Mesenchymal stem cell (in vitro differentiated cells and primary cell): ENCODE measurements at places on chromosomes 12 and 14.

DNA sequence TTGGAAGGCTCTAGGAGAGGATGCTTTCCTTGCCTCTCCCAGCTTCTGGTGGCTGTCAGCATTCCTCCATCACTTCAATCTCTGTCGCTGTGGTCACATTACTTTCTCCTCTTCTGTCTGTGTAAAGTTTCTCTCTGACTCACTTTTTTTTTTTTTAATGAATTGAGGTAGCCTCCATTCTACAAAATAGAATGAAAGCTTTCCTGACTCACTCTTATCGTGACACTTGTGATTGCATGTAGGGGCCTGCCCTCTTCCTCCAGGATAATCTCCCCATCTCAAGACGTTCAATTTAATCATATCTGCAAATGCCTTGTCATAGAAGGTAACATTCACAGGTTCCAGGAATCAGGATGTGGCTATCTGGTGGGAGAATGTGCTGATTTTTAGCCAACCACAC is 153.5 kb upstream of the HMGA2 start:
- peak; percentile 38 for DNase-seq

GRCh38 chr12:94261786-94262185 is 113.4 kb downstream of the PLXNC1 start:
- DNase-seq, result no peak

DNA sequence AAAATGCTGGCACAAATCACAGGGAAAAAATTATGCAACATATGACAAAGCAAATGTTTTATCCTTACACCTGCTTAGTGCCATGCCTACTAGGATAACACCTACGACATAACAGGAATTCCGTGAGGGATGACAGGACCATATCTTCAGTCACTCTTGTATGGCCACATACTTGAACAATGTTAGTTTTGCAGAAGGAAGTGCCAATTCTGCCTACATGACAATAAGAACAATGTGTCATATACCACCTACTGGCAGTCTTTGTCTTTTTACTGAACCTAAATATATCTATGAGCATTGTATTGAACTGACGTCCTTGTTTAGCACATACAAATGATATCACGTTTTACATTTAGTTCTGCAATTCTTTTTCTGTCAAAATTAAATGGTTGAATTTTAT is 234.0 kb downstream of the ADAMTS20 start:
- DNase-seq, result no peak

DNA sequence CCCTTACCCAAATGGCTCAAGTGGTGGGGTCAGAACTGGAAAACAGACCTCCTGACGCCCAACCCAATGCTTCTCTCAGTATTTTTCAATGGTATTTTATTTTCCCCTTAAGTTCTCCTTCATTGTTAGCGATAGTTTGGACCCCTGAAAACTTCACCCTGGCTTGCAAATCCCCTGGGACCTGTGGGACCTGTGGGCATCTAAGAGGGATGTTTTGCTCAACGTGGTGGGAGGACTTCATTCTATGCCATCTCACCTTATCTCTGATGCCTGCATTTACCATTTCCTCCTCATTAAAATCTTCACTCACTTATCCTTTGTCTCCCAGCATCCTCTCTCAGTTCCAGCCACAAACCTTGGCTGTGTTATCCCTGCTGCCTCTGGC is 59.4 kb upstream of the GZMB start:
- no peak for DNase-seq

- DNase-seq, result no peak
Observed at GRCh38 chr14:75406856-75407255, 21.0 kb upstream of the JDP2 start.

GRCh38 chr12:685388-685787 is 22.1 kb upstream of the NINJ2 start:
- peak; percentile 12 for DNase-seq

GRCh38 chr12:103139876-103140275 is 182.4 kb downstream of the ASCL1 start:
- no peak for DNase-seq

DNA sequence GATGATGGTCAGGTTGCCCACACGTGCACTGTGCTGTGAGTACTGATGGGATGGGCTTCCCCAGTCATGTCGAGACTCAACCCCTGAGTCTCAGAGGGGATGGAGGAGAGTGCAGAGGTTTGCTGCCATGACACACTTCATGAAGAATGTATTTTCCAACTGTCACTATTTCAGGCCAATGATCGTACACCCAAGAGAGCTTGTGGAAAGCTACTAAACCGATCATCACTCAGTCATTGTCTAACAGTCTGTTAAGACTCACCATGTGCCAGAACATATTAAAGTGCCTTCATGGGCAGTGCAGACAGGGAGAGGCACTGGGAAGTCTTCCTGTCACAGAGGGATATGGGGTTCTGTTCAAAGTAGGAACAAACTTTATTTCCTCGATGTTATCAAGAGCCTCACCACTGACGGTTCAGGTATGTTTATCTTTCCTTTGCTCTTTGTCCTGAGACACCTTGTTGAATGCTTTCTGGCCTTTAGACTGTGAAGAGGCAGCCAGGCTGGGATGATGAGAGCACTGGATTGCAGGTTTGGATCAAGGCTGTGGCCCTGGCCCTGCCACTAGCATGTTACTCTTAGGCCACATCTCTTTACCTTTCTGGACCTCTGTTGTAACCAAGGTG is 41.6 kb upstream of the NTF3 start:
- no peak for DNase-seq

DNA sequence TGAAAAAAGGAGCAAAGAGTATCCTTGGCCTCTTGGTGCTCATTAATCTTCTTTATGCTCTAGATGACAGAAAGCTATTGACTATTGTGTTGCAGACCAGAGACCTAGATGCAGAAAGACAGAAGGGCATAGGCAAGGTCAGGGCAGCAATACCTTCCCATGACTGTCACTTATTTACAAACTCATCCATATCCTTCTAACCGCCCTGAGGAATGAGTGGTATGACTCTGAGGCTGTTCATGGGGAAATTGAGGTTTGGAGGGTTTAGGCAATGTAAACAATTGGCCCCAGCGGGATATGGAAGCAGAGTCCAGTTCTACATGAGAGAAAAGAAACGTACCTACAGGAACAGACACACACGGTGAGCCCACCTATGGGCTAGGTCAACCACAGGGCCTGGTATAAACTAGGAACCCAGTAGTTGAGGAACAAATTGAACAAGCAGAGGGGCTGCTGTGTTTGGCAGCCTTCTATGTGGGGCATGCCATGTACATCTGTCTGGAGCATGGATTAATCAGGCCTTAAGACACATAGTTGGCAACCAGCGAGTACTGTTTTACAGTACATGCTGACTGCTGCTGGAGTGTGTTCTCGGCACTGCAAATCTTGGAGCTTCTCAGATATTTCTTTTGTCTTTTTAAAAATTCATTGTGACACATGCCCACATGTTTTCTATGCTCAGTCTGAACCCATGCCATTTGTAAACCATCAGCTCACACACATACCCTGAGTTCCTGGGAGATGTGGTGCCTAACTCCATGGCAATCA is 159.7 kb upstream of the NTF3 start:
- DNase-seq, result peak; percentile 20

DNA sequence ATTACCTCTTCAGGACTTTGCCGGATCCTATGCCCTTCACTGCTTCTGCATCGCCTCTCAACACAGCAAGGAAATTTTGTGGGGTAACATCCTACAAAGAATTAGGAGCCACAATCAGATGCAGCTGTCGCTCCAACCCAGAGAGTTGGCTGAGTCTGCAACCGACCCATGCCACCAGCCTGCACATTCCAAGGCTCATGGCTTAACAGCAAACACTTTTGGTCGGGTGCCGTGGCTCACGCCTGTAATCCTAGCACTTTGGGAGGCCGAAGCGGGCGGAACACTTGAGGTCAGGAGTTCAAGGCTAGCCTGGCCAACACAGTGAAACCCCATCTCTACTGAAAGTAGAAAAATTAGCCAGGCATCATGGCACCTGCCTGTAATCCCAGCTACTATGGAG is 32.3 kb downstream of the LGMN start:
- DNase-seq, result no peak

DNA sequence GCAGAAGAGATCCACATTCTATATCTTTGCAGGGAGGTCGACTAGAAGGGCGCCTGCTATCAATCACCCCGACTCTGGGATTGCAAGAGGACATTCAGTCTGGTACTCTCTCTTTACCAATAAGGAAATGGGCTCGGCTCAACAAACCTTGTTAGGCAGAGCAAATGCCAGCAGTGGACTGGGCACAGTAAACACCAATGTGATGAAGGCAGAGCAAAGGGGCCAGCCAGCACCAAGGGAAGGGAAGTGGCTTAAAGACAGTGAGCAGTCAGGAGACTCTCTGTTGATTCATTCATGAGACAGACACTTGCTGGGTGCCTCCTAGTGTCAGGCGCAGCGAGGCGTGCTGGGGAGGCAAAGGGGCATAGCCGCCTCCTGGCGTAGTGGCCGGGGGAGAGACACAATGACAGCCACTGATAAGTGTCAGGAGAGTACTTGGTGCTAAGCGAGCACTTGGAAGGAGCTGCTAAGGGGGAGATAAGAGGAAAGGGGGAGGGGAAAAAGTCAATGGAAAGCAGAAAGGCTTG is 34.1 kb downstream of the TMCC3 start:
- DNase-seq, result no peak

- no peak for DNase-seq
Observed at GRCh38 chr12:47074757-47075156, 4.7 kb upstream of the PCED1B start.

DNA sequence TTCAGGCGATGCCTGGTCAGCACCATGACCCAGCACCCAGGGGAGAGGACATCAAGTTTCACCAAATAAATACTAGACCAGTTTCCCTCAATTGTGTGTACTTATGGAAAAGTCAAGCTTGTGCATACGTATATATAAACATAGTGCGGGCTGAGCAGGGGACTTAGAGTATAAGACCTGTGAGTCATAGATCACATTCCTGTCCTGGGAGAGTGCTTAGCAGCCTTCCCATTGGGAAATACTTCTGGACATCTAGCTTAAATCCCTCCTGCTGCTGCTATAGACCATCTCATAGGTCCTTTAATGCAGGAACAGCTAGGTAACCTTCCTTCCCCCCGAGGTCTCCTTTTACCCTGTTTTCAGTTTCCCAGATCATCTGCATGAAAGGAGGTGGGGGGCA is 51.9 kb downstream of the PRMT8 start:
- DNase-seq, result peak; percentile 26

DNA sequence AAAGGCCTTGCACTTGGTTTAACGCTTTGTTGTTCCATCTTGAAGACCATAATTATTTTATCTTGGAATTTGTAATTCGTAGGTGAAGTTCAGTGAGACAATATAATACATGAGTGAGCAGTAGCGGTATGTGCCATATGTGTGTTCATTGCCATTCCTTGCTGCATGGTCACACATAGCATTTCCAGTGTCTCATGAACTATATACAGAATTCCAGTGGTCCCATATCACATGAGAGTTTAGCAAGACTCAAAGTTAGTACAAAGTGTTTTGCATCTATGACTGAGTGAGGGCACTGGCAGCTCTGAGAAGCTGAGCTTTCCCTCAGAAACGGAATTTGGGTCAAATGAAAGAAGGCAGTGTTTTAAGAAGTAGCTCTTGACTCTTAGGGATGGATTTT is 359.8 kb downstream of the FOXG1 start:
- no peak for DNase-seq

DNA sequence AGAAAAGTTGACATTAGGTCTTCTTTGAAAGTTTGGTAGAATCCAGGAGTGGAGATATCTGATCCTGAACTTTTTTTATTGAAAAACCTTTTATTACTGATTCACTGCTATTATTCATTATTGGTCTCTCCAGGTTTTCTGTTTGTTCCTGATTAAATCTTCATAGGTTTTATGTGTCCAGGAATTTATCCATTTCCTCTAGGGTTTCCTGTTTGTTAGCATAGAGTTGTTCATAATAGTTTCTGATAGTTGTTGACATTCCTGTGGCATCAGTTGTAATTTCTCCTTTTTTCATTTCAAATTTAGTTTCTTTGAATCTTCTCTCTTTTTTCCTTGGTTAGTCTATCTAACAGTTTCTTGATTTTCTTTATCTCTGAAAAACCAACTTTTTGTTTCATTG is 370.3 kb downstream of the SLC6A15 start:
- DNase-seq, result peak; percentile 2

DNA sequence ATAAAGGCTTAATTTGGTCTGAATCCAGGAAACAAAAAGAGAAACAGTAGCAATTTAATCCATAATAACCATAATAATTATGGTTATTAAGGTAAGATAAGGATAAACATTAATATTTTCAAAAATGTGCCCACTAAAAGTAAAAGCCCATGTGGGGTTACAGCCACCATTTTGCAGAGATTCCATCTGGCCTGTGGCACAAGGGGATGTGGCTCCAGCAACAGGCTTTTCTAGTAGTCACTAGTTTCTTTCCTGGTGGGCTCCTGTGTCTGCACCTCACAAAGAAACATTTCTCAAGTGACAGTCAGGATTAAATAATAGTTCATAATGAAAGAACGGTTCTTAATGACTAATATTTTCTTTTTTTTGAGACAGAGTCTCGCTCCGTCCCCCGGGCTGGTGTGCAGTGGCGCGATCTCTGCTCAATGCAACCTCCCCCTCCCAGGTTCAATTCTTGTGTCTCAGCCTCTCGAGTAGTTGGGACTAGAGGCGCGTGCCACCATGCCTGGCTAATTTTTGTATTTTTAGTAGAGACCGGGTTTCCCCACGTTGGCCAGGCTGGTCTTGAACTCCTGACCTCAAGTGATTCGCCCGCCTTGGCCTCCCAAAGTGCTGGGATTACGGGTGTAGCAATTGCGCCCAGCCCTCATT is 32.2 kb downstream of the GPR19 start:
- no peak for DNase-seq
